ENCODE measurements at places on chromosomes 3 and 15.

DNA sequence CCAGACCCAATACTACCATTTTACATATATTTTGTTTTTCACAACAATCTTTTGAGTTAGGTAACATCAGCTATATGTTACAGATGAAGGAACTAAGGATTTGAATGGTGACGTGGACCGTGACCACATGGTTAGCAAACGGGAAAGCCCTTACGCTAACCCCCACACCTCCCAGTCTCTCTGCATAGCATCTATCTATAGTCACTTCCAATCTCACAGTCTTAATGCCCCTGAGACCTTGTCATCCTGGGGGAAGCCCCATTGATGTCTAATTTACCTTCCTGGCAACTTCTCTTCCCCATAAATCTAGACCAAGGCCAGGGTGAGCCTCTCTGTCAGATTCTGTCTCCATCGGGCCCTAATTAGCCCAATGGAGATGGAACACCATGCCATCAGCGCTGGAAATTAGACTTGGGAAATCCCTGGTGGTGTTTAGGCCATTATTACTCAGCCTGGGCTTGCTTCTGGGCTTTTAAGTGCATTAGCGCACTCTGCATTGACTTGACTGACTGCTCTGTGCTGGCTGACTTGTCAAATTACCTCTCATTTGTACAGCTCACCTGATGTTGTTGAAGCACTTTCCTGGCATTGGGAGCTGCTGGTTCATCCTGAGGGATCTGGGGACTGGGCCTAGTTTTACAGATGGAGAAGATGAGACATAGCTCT lies 34.0 kb upstream of the SH3GL3 start:
- no peak for DNase-seq

- no peak for DNase-seq
Observed at GRCh38 chr3:72421126-72421525, 427.1 kb downstream of the SHQ1 start.

- no peak for DNase-seq
Observed at GRCh38 chr3:182829761-182830405, 36.6 kb downstream of the ATP11B start.

GRCh38 chr15:31295658-31296057 lies 31.0 kb upstream of the KLF13 start:
- DNase-seq, result no peak

- no peak for DNase-seq
Observed at GRCh38 chr3:159785273-159785708, 203.3 kb upstream of the IL12A start.

Measured in right cardiac atrium (tissue), 5 donors.